ENCODE measurements at places on chromosomes 4 and X.

GRCh38 chr4:40995850-40996249, 218.5 kb downstream of the APBB2 start:
- DNase-seq, result no peak

GRCh38 chr4:67697860-67698687, 2.9 kb downstream of the UBA6 start:
- DNase-seq, result no peak

DNA sequence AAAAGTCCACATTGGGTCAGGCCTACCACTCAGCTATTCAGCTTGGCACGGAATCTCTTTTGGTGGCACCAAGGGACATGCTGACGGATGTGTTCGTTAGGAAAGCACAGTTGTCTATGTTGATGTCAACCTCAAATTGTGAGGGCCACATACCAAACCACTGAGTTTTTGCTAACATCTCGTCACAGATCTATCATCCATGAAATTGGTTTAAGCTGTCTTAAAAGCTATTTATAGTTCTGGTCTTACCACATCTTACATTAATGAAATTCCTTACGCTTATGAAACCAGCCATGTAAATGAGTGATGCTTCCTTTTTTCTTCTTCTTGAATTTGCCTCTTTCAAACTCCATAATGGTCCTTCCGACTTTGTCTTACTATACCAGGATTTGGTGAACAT, 101.5 kb downstream of the MGST2 start:
- DNase-seq, result no peak

DNA sequence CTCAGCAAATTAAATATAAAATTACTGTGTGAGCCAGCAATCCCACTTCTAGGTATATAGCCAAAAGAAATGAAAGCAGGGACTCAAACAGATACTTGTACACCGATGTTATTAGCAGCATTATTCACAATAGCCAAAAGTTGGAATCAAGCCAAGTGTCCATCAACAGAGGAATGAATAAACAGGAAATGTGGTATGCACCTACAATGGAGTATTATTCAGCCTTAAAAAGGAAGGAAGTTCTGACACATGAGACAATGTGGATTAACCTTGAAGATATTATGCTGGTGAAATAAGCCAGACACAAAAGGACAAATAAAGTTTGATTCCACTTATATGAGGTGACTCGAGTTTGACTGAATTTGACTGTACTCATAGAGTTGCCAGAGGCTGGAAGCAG, 108.3 kb upstream of the DUSP21 start:
- no peak for DNase-seq

All from stimulated activated CD4-positive, alpha-beta T cell treated with anti-CD3 and anti-CD28 coated beads, Interleukin-1b, Interleukin-23, amount 100 ng/mL, for 48 hours (primary cell).